NCI-H524 (cell line): ENCODE measurements at places on chromosomes 12 and 14.

GRCh38 chr12:1796515-1797010, 23.8 kb upstream of the LRTM2 start:
- no peak for DNase-seq

DNA sequence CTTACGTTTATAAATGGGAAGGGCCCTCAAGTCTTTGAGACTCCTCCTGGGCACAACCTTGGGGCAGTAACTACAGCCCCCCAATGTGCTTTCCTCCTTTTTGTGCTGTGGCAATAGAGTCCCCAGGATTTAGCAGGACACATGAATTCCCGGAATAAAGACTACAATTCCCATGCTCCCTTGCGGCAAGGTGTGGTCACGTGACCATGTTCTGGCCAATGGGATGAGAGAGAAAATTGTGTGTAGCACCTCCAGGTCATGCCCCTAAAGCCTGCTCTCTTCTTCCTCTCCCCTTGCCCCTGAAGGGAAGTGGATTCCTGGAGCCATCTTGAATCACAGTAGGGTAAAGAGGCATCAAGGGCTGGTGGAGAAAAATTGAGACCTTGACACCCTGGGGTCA, 295.1 kb upstream of the SFSWAP start:
- DNase-seq = no peak

DNA sequence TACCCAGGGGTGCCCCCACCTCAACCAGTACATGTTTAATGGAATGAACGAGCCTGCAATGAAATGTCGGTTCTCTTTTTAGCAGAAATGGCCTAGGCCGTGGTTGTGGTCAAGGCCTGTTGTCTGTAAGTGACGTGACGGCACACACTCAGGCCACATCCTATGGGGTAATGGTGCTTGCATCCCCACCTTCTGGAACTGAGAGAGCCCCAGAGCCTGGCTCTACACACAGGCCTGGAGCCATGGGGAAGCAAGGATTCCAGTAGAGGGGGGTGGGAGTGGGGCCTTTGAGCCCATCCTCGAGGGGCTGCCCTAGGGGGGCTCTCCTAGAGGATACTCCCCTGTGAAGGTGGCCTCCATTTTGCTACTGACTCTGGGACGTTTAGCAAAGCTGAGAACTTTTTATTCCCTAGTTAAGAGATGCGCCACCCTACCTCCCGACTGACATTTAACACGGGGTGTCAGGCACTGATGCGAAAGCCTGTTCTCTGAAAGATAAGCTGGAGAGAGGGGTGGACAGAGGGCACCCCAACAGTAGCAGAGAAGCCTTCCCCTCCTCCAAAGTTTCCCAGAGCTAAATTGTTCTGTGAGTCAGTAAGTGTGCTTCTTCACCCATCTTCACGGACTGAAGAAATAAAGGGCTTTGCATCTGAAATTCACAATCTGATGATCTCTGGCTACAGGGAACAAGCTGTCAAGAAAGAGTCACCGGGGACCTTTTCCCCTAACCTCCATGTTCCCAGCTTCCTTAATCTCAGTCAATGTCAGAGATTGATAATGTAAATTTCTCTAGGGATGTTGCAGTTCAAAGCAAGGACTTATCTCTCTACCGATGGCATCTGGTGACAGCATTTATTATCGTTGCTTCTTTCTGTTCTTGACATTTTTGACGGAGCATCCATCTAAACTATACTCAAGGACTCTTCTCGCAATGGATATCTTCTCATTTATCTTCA, 6.8 kb downstream of the RIN3 start:
- no peak for DNase-seq

GRCh38 chr12:85530456-85530855, 250.4 kb downstream of the ALX1 start:
- no peak for DNase-seq

DNA sequence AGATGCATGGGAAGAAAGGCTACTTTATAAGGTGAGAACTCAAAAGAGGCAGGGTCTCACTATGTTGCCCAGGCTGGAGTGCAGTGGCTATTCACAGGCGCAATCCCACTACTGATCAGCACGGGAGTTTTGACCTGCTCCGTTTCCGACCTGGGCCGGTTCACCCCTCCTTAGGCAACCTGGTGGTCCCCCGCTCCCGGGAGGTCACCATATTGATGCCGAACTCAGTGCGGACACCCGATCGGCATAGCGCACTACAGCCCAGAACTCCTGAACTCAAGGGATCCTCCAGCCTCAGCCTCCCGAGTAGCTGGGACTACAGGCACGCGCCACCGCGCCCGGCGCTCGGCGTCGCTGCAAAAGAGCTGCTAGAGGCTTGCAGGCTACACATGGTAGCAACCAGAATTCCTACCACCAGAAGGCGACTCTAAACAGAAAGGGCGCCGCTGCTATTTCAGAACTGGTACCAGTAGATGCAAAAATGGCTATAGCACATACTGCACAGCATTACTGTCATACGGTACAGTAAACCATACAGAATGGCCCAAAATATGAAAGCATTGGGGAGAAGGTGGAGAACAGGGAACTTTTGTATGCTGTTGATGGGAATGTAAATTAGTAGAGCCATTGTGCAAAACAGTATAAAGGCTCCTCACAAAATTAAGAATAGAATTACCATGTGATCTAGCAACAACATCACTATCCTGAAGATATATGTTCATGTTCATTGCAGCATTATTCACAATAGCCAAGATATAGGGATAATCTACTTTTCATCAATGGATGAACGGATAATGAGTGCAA, 1.2 kb upstream of the NEMF start:
- DNase-seq = peak; percentile 95

- no peak for DNase-seq
These were observed 26.0 kb downstream of the WBP11 start for GRCh38 chr12:14777271-14777670.

DNA sequence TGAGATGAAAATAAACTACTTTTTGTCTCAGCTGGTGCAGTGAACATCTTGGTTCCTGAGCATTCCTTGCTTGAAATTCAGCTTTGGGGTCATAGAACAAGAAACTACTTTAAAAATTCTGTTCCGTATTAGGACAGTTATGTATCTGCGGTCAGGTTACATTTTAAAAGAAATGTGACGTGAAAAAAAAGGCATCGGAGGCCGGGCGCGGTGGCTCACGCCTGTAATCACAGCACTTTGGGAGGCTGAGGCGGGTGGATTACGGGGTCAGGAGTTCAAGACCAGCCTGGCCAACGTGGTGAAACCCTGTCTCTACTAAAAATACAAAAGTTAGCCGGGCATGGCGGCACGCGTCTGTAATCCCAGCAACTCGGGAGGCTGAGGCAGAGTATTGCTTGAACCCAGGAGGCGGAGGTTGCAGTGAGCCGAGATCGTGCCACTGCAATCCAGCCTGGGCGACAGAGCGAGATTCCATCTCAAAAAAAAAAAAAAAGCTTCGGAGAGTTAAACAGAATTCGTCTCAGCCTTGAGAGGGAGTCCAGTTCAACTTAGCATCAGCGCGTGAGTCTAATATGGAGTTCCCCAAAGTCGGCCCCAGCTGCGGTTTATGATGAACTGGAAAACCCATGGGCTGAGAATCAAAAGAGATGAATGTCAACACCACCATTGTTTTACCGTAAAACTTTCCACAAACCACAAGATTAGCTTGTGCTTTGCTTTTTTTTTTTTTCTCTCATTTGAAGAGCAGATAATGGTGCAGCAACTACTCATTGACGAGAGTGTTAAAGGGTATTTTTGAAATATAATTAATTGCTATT, 2.1 kb upstream of the SLC2A13 start:
- DNase-seq = no peak

- no peak for DNase-seq
These were observed 628 bp downstream of the MEG3 start for GRCh38 chr14:100826391-100827100.

- peak; percentile 81 for DNase-seq
These were observed 1.1 kb downstream of the CNTN1 start for GRCh38 chr12:40693207-40693821.

DNA sequence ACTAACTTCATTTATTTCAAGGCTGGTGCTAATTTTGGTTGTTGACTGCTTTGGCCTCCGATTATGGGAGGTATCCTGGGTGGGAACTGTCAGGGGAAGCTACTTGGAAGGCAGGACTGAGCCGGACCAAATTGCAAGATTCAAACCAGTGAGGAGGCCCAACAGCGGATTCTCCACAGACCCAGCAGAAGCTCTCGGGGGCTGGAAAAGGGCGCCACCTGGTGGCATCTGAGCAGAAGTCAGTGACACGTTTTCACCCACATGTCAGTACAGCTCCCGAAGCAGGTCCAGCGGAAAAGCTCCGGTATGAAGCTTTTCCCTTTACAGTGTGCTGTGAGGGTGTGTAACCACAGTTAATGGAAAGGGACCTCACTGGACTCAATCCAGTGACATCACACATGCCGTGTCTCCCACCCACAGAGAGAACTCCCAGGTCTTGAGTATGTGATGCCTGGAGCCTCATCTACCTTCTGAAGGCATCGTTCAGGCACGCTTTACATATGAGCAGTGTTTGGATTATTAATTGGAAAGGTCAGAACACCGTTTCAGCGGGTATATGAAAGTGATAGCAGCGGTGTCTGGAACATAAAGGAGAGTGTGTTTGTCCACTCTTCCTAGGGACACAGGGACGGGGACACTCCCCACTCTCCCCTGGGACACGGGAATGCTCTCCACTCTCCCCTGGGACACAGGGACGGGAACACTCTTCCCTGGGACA, 3.6 kb upstream of the P2RX2 start:
- DNase-seq = peak; percentile 74

DNA sequence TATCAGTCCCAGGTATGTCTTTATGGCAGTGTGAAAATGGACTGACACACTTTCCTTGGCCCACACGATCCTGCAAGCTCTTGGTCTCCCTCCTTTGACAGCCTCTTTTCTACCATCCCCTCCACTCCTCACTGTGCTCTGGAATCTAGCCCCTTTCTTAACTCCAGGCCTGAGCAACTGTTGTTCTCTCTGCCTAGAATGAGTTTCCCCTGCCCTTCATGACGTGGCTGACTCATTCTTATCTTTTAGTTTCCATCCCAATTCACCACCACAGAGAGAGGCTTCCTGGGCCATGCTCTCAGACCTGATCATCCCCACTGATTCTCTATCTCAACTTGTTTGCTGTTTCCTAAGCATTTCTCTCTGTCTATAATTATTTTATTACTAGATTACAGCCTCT, 157.4 kb upstream of the HMGA2 start:
- DNase-seq = no peak

GRCh38 chr14:69101331-69101826, 51.5 kb downstream of the DCAF5 start:
- DNase-seq = peak; percentile 45

GRCh38 chr14:94139006-94139405, 9.6 kb upstream of the IFI27L2 start:
- no peak for DNase-seq

- no peak for DNase-seq
These were observed 339.8 kb downstream of the EMP1 start for GRCh38 chr12:13536219-13536910.

GRCh38 chr14:84162633-84163032, 1367.3 kb upstream of the FLRT2 start:
- peak; percentile 96 for DNase-seq

DNA sequence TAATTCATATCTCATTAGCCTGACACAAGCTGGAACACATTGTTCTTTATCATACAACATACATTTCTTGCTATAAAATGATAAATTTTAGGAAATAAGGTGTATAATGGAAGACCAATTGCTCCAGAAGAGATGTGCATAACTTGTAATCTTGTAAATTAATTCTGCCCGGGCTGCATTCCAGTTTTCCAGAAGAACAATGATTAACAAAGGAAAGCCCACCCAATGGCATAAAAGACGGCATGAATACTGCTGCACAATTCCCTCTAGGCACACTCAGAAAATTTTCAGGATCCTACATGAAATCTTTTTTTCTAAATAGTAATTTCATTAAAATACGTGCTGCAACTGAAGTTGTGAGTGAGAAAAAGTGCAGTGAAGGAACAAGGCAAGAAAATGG, 137.4 kb upstream of the KRR1 start:
- DNase-seq = no peak

DNA sequence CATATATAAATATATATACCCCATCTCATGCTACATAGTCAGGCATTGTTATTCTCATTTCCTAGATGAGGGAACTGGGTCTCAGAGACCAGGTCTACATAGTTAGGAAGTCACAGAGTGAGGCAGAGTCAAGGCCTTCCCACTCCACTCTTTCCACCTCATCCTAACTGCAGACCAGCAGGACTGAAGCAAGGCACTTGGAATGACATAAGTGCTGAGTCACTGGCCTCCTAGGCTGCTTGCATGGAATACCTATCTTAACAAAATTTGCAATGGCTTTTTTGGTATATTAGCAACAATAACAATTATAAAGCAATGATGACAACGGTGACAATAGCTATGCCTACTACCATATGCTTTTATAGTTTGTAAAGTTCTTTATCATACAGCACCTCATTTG, 5.4 kb upstream of the ANO4 start:
- no peak for DNase-seq

DNA sequence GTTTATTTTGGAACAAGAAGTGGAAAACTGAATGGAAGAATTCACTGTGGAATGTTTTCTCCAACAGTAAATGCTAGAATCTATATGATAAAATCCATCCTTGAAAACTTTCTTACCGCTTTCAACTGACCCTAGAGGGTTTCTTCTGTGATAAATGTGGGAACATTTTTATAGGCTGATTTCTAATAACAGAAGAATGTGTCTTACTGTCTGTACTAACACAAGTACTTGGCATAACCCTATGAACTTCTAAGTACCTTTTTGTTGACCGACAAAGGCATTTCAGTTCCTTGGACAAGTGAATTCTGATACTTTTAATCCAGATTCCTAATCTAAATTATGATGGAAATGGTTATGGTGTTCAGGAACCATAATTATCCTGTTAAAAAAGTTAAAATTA, 1109.7 kb upstream of the FLRT2 start:
- no peak for DNase-seq

- peak; percentile 75 for DNase-seq
These were observed 11.5 kb upstream of the CABP1 start for GRCh38 chr12:120628919-120629318.

DNA sequence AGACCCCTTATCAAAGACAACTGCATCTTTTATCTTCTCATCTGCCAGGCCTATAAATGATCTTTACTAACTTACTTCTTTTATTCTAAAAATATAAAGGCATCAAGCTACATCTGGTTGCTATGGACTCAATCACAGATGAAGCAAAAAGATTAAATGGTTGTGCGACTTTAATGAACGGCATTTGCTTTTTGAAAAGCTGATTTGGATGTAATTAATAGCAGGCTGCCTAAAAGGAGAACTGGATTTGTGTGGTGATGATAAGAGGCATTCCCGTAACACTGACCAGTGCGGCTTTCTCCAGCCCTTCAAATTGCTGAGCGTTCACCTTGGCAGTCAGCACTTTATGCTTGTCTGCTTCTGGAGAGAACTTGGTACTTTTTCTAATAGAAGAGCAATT, 103.8 kb downstream of the ARMH4 start:
- DNase-seq = no peak

- DNase-seq = no peak
These were observed 16.4 kb downstream of the NID2 start for GRCh38 chr14:52052288-52052943.
